ENCODE measurements at places on chromosomes 5 and 9. TPM values are rescaled to one million over a fixed set of nuclear protein-coding genes. Genes with fewer than 3 reads are reported as not detected.

The ZNF883 gene
- total RNA-seq: 0.72 TPM

The ROR2 gene
- total RNA-seq: 0.29 TPM

The IQGAP2 gene
- total RNA-seq: 125 TPM

The ABCA1 gene
- total RNA-seq: 0.80 TPM

The SPRY4 gene
- total RNA-seq: not detected

The PCA3 gene
- total RNA-seq: not detected

The GABRA6 gene
- not detected for total RNA-seq

DNA sequence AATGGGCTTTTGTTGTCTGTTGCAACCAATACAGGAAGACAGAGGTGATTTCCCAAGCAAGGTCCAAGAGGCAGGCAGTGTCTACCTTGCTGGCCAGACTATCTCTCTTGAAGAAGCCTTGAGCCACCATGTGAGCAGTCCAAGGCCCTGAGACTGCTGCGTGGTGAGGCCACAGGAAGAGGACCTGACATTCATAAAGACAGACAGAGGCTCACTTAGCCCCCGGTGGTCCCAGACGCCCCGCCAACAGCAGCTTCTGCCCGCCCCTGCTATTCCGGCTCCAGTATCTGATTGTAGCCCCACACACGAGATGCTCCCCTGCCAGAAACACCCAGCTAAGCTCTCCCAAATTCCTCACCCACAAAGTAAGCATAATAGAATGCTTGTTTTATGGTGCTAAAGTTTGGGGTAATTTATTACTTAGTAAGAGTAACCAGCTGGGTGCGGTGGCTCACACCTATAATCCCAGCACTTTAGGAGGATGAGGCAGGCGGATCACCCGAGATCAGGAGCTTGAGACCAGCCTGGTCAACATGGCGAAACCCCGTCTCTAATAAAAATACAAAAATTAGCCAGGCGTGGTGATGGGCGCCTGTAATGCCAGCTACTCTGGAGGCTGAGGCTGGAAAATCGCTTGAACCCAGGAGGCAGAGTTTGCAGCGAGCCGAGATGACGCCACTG is 22.8 kb upstream of the FUBP3 start:
- H3K36me3 ChIP-seq: no peaks in the 10 kb centered on the region
- no peak for DNase-seq
- no peak overlapping the region for H3K4me3 ChIP-seq
- H3K27me3 ChIP-seq: no peaks in the 10 kb centered on the region
- H3K4me1 ChIP-seq: no peaks in the 10 kb centered on the region

- H3K4me3 ChIP-seq: no peak overlapping the region
- no peak overlapping the region for H3K27ac ChIP-seq
- no peak for DNase-seq
- no peaks in the 10 kb centered on the region for H3K27me3 ChIP-seq
- no peaks in the 10 kb centered on the region for H3K36me3 ChIP-seq
Measured at GRCh38 chr9:138102246-138103051, 224.9 kb downstream of the CACNA1B start.

DNA sequence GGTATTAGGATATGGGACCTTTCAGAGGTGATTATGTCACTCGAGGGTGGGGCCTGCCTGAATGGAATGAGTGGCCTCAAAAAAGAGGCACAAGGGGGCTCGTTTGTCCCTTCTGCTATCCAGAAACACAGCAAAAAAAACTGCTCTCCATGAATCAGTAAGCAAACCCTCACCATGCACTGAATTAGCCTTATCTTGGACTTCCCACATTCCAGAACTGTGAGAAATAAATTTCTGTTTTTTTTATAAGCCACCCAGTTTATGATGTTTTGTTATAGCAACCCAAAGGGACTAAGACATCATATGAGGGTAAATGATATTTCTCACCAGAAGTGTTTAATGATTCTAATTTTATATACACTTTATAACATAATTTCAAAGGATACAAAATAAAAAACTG is 476.6 kb upstream of the EDIL3 start:
- no peaks in the 10 kb centered on the region for H3K27me3 ChIP-seq
- no peak for DNase-seq
- no peak overlapping the region for H3K27ac ChIP-seq
- H3K4me1 ChIP-seq: no peaks in the 10 kb centered on the region
- H3K4me3 ChIP-seq: no peak overlapping the region

DNA sequence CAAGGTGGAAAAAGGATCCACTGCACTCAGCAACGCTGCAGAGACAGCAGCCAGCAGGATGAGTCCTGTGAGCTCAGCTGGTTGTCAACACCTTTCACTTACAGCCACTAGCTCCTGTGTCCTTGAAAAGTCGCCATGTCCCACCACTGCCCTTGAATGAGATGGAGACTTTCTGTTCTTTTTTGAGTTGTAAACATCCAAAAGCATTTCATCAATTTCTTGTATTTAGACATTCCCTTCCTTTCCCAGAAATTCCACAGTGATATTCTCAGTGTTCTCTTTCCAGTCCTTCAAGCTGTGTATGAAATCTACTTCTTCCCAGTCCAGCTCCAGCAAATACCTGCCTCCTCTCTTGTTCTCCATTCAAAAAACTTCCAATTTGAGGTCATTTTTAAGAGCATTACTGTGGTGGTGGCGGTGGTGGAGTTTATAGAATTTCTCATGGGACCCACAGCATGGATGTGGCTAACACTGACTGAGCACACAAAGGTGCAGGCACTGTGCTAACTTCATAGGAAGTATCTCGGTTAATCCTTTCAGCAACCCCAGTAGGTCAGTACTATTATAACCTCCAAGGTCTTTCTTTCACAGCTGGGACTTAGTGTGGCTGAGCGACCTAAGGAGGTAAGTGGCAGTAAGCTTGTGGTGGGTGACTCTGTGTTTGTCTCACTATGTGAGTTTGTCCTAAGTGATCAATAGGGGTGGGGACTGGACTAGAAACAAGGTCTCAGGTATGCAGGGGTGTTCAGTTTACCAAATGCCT is 15.0 kb upstream of the GPX3 start:
- no peaks in the 10 kb centered on the region for H3K27me3 ChIP-seq
- H3K36me3 ChIP-seq: no peaks in the 10 kb centered on the region
- no peak for DNase-seq
- H3K4me1 ChIP-seq: no peaks in the 10 kb centered on the region

DNA sequence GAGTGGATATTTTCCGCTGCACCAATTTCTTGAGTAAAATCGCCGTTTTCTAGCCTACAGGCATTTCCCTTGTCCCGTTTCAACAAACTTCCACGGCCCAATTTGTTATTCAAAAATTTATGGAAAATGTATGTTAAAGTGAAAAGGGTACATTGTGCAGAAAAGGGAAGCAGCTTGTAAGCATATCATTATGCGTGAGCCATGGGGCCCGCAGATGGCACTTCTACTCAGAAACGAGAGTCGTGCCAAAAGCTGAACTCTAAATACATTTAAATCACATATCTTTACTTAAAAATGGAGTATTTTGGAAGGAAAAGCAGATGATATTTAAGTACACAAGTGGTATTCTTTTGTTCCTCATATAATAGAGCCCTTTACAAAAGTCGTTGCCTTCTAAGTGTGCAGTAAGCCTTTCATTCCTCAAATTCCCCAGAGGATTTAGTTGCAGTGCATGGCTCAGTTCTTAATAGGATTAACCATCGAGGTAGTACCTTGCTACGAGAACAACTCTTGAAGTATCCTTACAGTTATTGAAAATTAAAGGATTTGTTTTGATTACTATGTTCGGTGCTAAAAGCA is 1227.2 kb upstream of the WWC1 start:
- H3K4me3 ChIP-seq: no peak overlapping the region
- DNase-seq: no peak
- H3K4me1 ChIP-seq: no peaks in the 10 kb centered on the region
- H3K27ac ChIP-seq: no peak overlapping the region
- no peaks in the 10 kb centered on the region for H3K27me3 ChIP-seq
- no peaks in the 10 kb centered on the region for H3K36me3 ChIP-seq

GRCh38 chr9:106286249-106286648 is 576.7 kb upstream of the ZNF462 start:
- no peak for DNase-seq
- no peaks in the 10 kb centered on the region for H3K4me1 ChIP-seq
- no peak overlapping the region for H3K4me3 ChIP-seq
- H3K27me3 ChIP-seq: no peaks in the 10 kb centered on the region
- no peak overlapping the region for H3K27ac ChIP-seq

GRCh38 chr5:6850106-6850432 is 136.8 kb downstream of the TENT4A start:
- no peaks in the 10 kb centered on the region for H3K27me3 ChIP-seq
- H3K27ac ChIP-seq: no peak overlapping the region
- no peaks in the 10 kb centered on the region for H3K36me3 ChIP-seq
- H3K4me3 ChIP-seq: no peak overlapping the region
- H3K4me1 ChIP-seq: peaks cover 25% of the 10 kb centered on the region

- DNase-seq: no peak
- no peak overlapping the region for H3K4me3 ChIP-seq
- no peaks in the 10 kb centered on the region for H3K4me1 ChIP-seq
- no peak overlapping the region for H3K27ac ChIP-seq
Measured at GRCh38 chr9:27129221-27129620, 20.2 kb downstream of the TEK start.

- no peaks in the 10 kb centered on the region for H3K27me3 ChIP-seq
- DNase-seq: no peak
- no peaks in the 10 kb centered on the region for H3K4me1 ChIP-seq
- H3K27ac ChIP-seq: no peak overlapping the region
- no peaks in the 10 kb centered on the region for H3K36me3 ChIP-seq
Measured at GRCh38 chr5:139076111-139076510, 122.1 kb downstream of the SIL1 start.

GRCh38 chr5:163338-163620 is 28.0 kb upstream of the LRRC14B start:
- DNase-seq: no peak
- no peaks in the 10 kb centered on the region for H3K27me3 ChIP-seq
- no peak overlapping the region for H3K4me3 ChIP-seq
- no peaks in the 10 kb centered on the region for H3K4me1 ChIP-seq

DNA sequence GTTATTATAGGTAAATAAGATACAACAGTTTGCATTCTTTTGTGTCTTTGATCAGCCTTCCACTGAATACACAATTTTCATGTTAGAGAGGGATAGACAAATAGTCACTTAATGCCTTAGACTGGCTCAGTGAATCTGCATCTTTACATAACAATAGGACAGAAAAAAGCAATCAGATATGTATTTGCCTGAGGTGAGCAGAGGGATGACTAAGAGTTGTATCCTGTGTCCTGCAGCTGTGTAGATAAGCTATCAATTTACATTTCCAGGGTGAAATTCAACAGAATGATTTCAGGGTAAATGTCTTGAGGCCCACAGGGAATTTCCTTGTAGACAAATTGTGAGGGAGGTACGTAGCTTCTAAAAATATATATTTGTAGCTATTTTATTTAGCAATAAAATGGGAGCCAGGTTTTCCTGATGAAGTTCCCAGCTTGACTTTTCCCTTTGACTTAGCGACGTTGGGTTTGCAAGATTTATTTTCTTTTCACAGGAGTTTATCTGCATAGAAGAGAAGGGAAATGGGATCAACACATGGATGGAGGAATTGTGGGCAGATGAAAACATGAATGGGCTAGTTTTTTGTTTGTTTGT is 586.1 kb upstream of the CDH6 start:
- no peak overlapping the region for H3K27ac ChIP-seq
- H3K4me3 ChIP-seq: no peak overlapping the region
- no peaks in the 10 kb centered on the region for H3K27me3 ChIP-seq
- no peaks in the 10 kb centered on the region for H3K4me1 ChIP-seq
- no peaks in the 10 kb centered on the region for H3K36me3 ChIP-seq

DNA sequence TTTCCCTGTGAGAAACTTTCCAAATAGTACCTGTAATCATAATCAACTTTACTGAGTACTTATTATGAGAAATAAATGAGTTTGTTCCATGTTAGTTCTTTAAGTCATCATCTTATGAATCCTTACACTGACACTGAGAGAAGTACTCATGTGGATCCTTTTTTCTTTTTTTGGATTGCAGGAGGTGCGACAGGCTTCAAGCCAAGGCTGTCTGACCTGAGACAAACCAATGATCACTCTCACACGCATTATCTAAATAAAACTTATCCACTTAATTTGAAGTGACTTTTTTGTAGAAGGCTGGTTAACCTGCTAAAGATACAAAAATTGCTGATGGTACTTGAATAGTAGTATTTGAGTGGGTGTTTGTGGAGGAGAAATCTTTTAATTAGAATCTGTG is 39.5 kb downstream of the JAKMIP2 start:
- H3K4me3 ChIP-seq: no peak overlapping the region
- H3K4me1 ChIP-seq: no peaks in the 10 kb centered on the region
- H3K27me3 ChIP-seq: no peaks in the 10 kb centered on the region
- no peak overlapping the region for H3K27ac ChIP-seq
- H3K36me3 ChIP-seq: no peaks in the 10 kb centered on the region

- no peaks in the 10 kb centered on the region for H3K4me1 ChIP-seq
- no peak for DNase-seq
- H3K36me3 ChIP-seq: no peaks in the 10 kb centered on the region
- no peak overlapping the region for H3K27ac ChIP-seq
Measured at GRCh38 chr5:4129523-4129922, 533.9 kb downstream of the IRX1 start.

GRCh38 chr9:98687911-98688310 is 20.8 kb downstream of the GABBR2 start:
- H3K27ac ChIP-seq: no peak overlapping the region

- DNase-seq: no peak
- H3K36me3 ChIP-seq: no peaks in the 10 kb centered on the region
- no peak overlapping the region for H3K27ac ChIP-seq
- no peaks in the 10 kb centered on the region for H3K27me3 ChIP-seq
Measured at GRCh38 chr9:128231638-128232527, 28.7 kb downstream of the DNM1 start.

- H3K27ac ChIP-seq: no peak overlapping the region
- DNase-seq: no peak
- no peak overlapping the region for H3K4me3 ChIP-seq
- no peaks in the 10 kb centered on the region for H3K4me1 ChIP-seq
- no peaks in the 10 kb centered on the region for H3K36me3 ChIP-seq
Measured at GRCh38 chr5:82863266-82863665, 213.9 kb downstream of the TMEM167A start.

GRCh38 chr9:99024959-99025358 is 80.0 kb upstream of the TGFBR1 start:
- no peak overlapping the region for H3K27ac ChIP-seq
- H3K4me3 ChIP-seq: no peak overlapping the region
- H3K27me3 ChIP-seq: no peaks in the 10 kb centered on the region
- DNase-seq: no peak
- H3K36me3 ChIP-seq: no peaks in the 10 kb centered on the region

DNA sequence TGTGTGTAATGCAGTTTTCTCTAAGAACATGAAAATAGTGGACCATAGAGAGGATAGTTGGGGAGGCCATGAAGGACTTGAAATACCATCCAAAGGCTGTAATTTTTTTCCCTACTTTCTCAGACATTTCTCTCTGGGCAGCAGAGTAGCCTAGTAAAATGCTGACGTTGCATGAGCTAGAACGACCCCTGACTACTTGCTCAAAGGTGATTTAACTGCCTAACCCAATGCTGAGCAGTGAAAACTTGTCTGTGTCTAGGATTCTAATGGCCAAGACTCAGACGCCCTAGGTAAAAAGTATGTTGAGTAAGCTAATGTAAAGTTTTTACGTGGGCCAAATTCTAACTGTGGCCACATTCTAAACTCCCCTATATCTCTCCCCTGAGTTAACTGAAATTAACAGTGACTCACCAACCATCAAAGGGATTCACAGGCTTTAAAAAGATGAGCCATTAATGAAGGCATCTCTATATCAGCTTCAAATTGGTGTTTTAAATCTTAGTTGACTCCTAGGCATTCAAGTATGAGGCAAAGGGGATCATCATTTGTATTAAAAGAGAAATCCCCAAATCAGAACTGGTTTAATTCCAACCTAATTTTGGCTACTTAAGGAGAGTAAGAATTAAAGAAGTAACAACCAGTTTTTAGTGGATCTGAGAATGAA is 121.0 kb upstream of the GAS1 start:
- no peaks in the 10 kb centered on the region for H3K27me3 ChIP-seq
- H3K36me3 ChIP-seq: no peaks in the 10 kb centered on the region
- no peak overlapping the region for H3K27ac ChIP-seq

Measured in CD4-positive, alpha-beta memory T cell (primary cell).